ENCODE measurements at places on chromosomes 2 and 18.

- DNase-seq, result no peak
Measured at GRCh38 chr2:113242327-113242726, 36.4 kb downstream of the PAX8 start.

GRCh38 chr2:239724194-239724849 is 300.8 kb downstream of the NDUFA10 start:
- DNase-seq, result no peak

GRCh38 chr2:25228848-25229278 is 60.5 kb upstream of the POMC start:
- DNase-seq, result peak; percentile 72

- DNase-seq, result no peak
Measured at GRCh38 chr2:9279426-9279825, 72.8 kb downstream of the ASAP2 start.

GRCh38 chr18:3554091-3554601 is 104.2 kb downstream of the TGIF1 start:
- DNase-seq, result no peak

Data from NCI-H1694 (cell line).